Kidney glomerular epithelial cell (primary cell): ENCODE measurements at places on chromosomes 4 and X.

- DNase-seq = no peak
These were observed 371.4 kb upstream of the FAM241A start for GRCh38 chr4:111773858-111774257.

GRCh38 chr4:87258677-87259076, 38.3 kb upstream of the KLHL8 start:
- DNase-seq = no peak

DNA sequence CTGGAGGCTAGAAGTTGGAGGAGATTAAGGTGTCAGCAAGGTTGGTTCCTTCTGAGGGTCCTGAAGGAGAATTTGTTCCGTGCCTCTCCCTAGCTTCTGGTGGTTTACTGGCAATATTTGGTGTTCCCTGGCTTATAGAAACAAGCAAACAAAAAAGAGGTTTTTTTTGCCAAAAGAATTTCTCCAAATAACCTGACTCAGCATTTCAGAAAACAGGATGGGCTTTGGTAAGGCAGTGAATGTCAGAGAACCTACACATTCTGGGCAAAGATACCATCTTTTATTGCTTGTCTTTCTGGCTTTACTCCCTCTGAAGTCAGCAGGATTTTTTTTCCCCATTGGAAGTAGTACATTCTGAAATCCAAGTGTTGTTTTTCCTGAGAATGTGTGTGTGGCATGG, 93.3 kb upstream of the TBC1D9 start:
- DNase-seq = no peak

- DNase-seq = no peak
These were observed 360.6 kb downstream of the INPP4B start for GRCh38 chr4:142485452-142485851.

- no peak for DNase-seq
These were observed 3.3 kb upstream of the CBR4 start for GRCh38 chr4:169013396-169013795.

- no peak for DNase-seq
These were observed 707.9 kb downstream of the CENPC start for GRCh38 chr4:66837279-66837922.

DNA sequence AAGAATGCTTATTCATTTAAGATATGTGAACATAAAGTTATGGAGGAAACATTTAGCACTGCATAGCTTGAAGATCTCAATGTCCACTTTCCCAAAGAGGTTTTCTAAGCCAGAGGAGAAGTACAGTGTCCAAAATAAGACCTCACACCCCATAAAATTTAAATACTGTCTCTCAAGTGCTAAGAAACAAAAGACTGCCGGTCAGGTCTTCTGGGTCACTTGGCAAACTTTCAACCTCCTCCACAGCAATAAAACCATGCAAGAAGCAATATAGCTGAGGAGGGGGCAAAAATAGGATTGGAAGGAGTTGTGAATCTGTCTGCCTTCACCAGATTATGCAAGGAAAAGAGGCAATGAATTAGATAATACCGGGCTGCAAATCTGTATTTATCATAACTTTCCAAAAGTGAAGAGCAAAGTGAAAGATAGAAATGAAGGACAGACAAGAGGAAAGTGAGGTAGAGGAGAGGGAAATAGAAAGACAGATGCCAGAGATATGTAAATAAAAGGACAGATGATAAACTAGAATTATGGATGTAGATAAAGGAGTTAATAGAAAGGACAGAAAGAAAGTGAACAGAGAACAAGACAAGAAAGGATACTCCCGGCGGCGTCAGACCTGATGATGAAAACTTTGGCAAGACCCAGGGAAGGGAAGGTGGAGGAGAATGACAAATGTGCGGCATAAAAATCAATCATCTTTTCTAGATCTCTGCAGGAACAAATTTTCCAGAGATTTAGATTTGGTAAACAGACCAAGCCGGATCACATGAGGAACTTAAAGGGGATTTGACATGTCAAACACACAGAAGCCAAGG, 152.7 kb upstream of the FAM241A start:
- DNase-seq = no peak

DNA sequence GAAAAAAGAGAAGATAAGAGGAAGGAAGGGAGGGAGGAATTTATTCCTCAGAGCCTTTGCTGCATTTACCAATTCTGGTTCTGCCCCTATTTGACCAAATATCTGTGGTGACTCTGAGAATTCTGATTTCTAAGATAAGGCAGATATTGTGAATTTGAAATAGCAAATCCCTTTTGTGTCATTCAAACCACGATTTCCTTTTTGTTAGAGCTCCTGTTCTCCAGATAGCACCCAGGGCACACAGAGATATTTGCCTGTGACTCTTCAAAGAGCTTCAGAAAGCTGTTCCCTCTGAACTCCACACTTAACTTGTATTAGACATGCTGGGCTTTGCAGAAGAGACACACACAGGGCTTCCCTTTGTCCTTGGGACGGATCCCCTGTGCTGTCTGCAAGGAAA, 272.2 kb downstream of the DHRSX start:
- no peak for DNase-seq

GRCh38 chr4:109390115-109390768, 43.4 kb upstream of the SEC24B start:
- no peak for DNase-seq

GRCh38 chr4:143163614-143164013, 21.1 kb upstream of the USP38 start:
- no peak for DNase-seq

DNA sequence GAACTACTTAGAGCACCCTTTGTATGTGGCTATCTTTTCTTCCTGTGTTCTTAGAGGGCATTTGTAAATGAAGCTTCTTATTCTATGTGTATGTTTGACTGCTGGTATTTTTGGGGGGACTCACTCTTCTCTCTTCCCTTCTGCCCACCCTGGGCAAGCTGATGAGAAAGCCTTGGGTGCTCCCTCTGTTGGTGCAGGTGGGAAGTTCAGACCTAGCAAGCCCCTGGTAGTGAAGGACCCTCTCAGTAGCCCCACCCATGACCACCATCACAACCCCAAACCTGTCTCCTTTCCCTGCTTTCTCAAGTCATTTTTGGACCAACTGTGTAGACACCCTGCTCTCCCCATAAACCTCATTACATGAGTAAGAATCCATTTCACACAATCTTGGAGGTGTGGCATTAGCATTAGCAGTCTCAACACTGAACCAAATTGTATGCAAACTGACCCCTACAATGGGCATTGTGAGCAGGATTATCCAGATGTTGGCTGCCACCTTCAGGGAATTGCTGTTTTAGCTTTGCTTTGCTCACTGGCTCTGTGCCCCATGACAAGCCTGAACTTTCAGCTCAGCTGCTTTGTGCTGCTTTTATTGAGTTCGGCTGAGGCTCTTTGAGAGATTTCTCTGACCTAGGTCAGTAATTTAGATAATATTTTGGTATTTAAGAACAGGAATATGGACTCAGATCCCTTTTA, 27.9 kb downstream of the TRIM61 start:
- DNase-seq = no peak

GRCh38 chrX:2548711-2549423, 48.1 kb upstream of the DHRSX start:
- DNase-seq = no peak

- DNase-seq = no peak
These were observed 164.1 kb downstream of the EFNB1 start for GRCh38 chrX:68992821-68993397.

GRCh38 chr4:86549163-86549788, 44.8 kb upstream of the PTPN13 start:
- peak; percentile 8 for DNase-seq

DNA sequence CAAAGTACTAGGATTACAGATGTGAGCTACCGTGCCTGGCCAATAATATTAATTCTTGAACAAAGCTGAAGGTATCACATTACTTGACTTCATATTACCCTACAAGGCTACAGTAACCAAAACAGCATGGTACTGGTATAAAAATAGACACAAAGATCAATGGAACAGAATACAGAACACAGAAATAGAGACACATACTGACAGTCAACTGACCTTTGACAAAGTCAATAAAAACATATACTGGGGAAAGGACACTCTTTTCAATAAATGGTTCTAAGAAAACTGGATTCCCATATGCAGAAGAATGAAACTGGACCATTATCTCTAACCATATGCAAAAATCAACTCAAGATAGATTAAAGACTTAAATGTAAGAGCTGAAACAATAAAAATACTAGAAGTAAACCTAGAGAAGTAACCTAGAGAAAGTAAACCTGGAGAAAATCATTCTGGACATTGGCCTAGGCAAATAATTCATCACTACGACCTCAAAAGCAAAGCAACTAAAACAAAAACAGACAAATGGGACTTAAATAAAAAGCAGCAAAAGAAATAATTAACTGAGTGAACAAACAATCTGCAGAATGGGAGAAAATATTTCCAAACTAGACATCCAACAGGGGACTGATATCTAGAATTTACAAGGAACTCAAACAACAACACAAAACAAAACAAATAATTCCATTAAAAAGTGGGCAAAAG, 156.6 kb downstream of the FGF16 start:
- DNase-seq = no peak

GRCh38 chr4:148060264-148061140, 328.6 kb downstream of the ARHGAP10 start:
- no peak for DNase-seq

GRCh38 chr4:32142075-32142474, 1421.9 kb downstream of the PCDH7 start:
- no peak for DNase-seq

- no peak for DNase-seq
These were observed 56.0 kb upstream of the BMPR1B start for GRCh38 chr4:94701631-94702300.

DNA sequence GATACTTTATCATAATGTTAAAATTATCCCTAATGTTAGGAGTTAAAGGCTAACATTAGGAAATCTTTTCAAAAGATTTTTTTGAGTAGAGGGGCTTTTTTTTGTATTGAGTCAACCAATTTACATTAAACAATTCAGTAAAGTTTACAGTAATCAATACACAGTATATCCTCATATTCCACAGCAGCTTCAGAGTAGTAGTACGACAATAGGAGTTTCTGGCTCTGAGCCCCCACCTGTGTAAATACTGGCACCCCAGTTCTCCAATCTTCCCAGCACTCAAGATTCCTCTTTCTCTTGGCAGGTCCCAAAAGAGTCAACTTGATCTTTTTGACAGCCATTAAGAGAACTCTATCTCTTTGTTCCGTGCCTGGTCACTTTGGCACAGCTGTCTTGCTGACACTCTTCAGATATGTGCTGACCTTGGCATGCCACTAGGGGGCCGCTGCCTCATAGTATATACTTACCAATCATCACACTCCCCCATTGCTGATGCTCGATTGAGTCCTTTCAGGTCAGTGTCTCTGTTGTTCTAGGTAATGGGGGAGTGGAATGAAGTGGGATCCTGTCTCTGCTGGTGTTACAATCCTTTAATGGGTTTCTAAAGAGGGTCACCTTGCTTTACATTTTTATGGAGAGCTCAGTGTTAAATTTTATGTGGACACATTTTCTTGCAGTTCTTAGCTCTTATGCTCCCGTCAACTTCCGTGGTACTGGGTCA, 19.5 kb upstream of the CCNI start:
- peak; percentile 66 for DNase-seq

DNA sequence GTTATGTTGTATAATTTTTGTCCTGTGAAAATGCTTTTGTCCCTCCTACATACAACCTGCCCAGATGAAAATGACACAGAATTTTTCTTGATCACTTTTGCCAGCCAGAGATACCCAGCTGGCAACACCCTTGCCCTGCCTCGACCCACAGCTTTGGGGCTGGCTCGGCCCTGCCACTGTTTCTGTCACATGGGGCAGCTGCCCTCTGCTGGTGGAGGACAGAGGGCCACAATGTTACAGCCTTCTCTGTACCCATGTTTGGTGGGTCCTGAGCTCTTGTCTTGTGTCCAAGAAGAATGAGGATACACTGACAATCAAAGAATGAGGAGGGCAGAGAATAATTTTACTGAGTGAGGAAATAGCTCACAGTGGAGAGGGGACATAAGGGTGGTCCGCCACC, 31.1 kb downstream of the BMP15 start:
- no peak for DNase-seq

- no peak for DNase-seq
These were observed 238.9 kb downstream of the MAML3 start for GRCh38 chr4:139915037-139915436.

GRCh38 chr4:135538698-135539097, 1337.1 kb upstream of the PABPC4L start:
- no peak for DNase-seq

- DNase-seq = no peak
These were observed 9.9 kb downstream of the BEND4 start for GRCh38 chr4:42142591-42142990.

- DNase-seq = peak; percentile 8
These were observed 48.5 kb upstream of the CYSLTR1 start for GRCh38 chrX:78375894-78376293.

DNA sequence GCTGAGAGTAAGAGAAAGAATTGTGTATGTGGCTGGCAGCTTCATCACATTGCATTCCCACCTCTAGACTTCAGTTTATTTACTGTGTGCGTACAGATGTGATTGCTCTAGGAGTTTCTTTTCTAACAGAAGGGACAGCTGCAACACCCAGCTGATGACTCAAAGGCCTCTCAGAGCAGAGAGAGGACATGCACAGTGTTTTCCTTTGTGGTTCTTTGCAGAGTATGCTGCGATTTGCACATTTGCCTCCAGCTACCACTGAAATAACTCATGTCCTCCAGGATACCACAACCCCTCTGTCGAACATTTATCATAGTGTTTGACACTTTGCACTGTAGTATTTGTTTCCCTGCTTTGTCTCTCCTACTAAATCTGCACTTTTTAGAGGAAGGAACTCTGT, 294.1 kb downstream of the STIM2 start:
- DNase-seq = no peak

GRCh38 chr4:177986236-177986635, 544.0 kb upstream of the AGA start:
- DNase-seq = no peak
